ENCODE measurements at places on chromosomes 12 and 14.

GRCh38 chr14:103123634-103124500, 606 bp downstream of the TNFAIP2 start:
- DNase-seq, result no peak

GRCh38 chr12:70283232-70283631, 40.0 kb downstream of the CNOT2 start:
- DNase-seq, result no peak

DNA sequence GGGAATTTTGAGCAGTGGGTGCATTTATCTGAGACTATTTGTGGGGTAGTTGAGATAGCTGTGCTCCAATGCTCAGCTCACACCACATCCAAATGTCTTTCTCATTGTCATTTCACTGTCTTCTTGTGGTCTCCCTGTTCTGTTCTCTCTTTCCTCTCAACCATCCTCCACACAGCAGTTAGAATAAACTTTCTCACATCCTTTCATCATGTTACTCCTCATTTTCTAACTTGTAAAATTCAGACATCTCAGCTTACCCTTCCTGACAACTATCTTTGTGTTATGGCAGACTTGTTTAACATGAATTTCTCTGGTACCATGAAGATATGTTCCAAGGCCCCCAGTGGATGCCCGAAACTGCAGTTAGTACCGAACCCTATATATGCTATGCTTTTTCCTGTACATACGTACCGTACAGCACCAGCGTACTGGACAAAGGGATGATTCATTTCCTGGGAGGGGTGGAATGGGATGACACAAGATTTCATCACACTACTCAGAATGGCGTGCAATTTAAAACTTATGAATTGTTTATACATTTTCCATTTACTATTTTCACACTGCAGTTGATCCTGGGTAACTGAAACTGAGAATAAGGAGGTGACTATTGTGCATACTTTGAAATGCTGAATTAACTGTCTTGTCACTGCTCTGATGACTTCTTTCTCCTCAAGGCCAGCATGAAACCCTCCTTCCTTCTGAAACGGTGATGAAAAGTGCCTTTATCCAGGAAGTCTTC, 177.1 kb upstream of the SLC38A2 start:
- DNase-seq, result no peak

DNA sequence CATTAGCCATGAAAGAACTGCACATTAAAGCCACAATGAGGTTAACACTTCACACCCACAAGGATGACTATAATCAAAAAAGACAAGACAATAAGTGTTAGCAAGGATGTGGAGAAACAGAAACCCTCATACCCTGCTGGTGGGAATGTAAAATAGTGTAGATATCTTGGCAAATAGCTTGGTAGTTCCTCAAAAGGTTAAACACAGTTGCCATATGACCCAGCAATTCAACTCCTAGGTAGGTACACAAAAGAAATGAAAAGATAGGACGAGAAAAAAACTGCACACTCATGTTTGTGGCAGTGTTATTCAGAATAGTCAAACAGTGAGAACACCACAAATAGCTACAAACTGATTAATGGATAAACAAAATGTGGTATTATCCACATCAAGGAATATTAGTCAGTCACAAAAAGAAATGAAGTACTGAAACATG, 93.5 kb downstream of the ATXN2 start:
- peak; percentile 48 for DNase-seq

DNA sequence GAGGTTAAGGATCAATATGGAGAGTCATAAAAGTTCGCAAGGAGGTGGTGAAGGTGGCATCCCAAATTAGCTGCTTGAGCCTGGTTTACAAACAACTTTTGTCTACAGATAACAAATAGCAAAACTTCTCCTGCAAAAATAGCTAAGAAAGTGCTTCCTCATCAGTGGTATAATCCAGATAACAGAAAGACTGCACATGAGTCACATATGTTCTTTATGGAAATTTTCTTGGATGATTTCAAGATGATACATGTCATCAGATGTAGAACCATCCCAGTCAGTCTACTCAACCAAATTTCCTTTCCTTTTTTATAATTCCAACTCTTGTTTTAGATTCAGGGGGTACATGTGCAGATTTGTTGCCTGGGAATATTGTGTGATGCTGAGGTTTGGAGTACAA, 133.0 kb downstream of the BTG1 start:
- DNase-seq, result no peak

- DNase-seq, result no peak
These were observed 28.2 kb downstream of the CDK17 start for GRCh38 chr12:96371790-96372699.

GRCh38 chr12:11729439-11730150, 80.1 kb downstream of the ETV6 start:
- no peak for DNase-seq

DNA sequence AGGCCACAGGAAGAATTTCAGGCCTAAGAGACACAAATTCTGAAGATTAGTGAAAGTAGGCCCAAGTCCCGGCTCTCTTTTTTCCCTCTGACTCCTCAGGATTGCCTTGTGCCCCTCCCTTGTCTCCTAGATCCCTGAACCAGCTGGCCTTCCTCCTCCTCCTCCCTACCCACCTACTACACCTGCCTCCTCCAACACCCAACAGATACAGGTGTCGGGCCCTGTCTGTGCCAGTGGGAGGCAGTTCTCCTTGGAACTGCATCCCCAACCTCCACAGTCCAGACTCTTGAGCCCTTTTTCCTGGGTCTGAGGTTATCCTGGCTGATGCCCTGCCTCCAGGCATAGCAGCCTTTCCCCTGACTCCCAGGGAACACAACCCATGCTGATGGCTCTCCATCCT, 1.8 kb downstream of the PPP1R1A start:
- no peak for DNase-seq

DNA sequence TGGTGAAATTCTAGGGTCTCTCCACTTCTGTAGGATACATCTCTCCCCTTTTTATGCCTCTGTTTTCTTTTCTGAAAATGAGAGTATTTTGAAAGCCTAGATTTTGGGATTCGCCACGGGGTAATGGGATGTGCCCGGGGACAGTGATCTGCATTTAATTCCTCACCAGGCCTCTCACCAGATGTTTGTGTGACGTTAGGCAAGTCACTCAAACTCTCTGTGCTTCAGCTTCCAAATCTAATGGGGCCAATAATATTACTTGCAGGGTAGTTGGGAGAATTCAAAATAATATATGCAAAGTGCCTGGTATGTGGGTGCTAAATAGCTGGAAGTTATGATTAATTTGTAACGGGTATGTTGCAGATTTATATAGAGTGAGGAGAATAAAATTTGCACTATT, 78.8 kb downstream of the C12orf75 start:
- no peak for DNase-seq

- peak; percentile 48 for DNase-seq
These were observed 69.3 kb downstream of the SERPINA3 start for GRCh38 chr14:94681300-94682060.

- no peak for DNase-seq
These were observed 10.0 kb downstream of the AHNAK2 start for GRCh38 chr14:104968153-104968527.

DNA sequence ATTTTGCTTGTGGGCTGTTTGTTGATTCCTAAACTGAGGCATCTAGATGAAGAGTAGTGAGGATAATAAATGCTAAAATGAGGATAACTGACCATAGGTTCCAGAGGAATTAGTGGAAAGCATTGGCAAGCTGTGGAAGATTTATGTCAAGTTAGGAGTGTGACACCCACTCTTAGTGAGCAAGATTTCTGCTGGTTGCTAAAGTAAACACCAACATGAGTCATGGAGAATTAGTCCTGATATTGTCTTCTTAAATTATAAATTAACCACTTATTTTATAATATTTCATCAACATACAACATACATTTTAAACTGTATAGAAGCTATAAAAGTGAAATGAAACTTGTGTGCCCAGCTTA, 328.2 kb downstream of the RPL10L start:
- no peak for DNase-seq

DNA sequence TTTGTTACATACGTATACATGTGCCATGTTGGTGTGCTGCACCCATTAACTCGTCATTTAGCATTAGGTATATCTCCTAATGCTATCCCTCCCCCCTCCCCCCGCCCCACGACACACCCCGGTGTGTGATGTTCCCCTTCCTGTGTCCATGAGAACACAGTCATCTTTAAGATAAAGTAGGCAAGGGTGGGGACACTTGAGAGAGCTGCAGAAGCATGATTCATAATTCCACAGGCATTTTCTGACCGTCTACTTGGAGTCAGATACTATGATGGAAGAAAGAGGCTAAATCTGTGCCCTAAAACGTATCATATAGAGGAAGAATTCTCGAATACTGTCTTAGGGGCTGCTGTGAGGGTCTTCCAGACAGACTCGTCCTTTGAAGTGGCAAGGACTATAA, 145.9 kb upstream of the VASH1 start:
- no peak for DNase-seq

DNA sequence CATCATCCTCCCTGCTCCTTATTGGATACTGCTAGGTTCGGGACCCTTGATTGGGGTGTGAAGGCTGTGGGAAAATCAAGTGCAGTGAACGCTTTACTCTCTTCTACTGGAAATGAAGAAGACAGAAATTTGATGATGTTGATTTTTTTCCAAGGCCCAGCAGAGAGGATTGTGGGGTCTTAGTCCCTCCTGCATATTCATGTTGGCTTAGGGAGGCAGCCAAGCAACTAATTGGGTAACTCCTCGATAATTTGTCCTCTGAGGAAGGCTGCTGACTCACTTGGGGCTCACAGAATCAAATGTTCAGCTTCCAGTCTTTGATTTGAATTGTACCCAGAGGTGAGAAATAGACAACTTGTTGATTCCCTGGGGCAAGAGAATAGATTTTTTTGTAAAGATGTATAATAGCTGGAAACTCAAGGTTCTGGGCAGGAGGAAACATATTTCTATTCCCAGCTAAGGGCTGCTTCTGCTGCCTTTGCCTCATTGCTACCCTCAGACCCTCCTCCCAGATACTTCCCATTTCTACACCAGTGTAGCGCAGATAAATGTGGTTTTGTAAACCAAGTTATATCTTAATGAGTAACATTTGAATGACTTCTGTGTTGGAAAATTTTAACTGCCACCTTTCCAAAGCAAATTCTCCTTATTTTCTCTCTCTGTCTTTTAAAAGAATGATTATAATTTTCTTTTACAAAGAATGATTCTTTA, 21.7 kb downstream of the NEUROD4 start:
- DNase-seq, result no peak

- no peak for DNase-seq
These were observed 20.6 kb upstream of the CPM start for GRCh38 chr12:68953536-68953935.

DNA sequence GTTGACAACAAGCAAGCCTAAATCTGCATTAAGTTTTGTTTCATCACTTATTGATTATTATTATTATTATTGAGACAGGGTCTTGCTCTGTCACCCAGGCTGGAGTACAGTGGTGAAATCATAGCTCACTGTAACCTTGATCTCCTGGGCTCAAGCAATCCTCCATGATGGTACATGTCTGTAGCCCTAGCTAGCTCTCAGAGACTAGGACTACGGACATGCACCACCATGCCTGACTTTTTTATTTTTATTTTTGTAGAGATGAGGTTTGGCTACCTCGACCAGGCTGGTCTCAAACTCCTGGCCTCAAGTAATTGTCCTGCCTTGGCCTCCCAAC, 35.7 kb upstream of the STK38L start:
- no peak for DNase-seq

GRCh38 chr12:18811273-18811672, 73.4 kb downstream of the CAPZA3 start:
- DNase-seq, result peak; percentile 70

GRCh38 chr12:21434699-21435098, 2.8 kb upstream of the PYROXD1 start:
- DNase-seq, result no peak

- no peak for DNase-seq
These were observed 33.8 kb upstream of the SMUG1 start for GRCh38 chr12:54222609-54223008.

DNA sequence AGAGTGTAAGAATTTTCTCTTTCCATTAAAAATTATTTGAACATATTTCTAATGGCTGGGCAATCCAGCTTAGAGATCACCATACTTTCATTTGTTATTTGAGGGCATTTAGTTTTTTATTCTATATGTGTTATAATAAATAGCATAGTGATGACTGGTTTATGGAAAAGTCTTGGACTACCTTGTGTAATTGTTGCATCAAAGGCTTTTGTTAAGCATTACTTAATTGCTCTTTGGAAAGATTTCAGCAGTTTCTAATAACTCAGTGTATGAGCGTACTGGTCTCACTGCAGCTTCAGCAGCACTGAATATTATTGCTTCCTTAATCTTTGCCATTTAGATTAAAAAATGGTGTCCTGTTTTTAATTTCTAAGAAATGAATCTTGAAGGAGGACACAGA, 22.8 kb downstream of the TMEM19 start:
- DNase-seq, result no peak

- DNase-seq, result peak; percentile 80
These were observed 39.5 kb downstream of the BEGAIN start for GRCh38 chr14:100547633-100548294.
